ENCODE measurements at places on chromosomes 6 and 20.

DNA sequence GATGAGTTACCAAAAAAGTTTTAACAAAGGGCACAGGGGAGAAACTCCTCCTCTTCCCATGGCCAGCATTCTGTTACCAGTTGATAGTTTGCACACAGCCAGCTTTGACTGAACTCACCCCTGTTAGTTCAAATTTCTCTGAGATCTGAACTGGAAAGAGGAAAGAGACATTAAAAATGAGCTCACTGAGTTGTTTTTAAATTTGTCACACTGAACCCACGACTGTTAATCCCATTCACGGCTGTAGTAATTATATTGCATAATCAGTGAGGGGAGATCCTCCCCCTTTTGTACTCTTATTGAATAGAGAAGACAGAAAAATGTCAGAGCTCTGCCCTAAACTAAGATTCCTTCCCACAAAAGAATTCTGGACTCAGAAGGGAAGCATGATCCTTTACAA is 17.5 kb upstream of the DSP start:
- no peak for DNase-seq

DNA sequence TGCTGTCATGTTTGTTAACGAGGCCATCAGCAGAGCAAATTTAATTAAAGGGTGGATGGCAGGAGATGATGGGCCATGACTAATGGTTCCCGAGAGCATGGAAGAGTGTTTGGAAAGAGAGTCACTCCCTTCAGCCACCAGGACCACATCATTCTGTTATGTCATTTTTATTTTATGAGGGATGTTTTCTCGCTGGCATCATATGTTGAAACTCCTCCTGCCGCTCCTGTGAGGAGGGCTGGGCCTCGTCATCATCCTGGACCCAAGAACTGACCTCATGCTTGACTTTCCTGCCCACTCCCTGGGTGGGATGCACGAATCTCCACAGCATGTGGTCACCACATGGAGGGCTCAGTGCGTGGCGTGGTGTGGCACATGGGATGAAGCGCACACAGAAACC is 86.4 kb upstream of the FRMD1 start:
- no peak for DNase-seq

- no peak for DNase-seq
Measured at GRCh38 chr6:168989421-168989820, 264.2 kb downstream of the THBS2 start.

GRCh38 chr20:19003366-19004336 is 190.1 kb downstream of the SCP2D1 start:
- no peak for DNase-seq

DNA sequence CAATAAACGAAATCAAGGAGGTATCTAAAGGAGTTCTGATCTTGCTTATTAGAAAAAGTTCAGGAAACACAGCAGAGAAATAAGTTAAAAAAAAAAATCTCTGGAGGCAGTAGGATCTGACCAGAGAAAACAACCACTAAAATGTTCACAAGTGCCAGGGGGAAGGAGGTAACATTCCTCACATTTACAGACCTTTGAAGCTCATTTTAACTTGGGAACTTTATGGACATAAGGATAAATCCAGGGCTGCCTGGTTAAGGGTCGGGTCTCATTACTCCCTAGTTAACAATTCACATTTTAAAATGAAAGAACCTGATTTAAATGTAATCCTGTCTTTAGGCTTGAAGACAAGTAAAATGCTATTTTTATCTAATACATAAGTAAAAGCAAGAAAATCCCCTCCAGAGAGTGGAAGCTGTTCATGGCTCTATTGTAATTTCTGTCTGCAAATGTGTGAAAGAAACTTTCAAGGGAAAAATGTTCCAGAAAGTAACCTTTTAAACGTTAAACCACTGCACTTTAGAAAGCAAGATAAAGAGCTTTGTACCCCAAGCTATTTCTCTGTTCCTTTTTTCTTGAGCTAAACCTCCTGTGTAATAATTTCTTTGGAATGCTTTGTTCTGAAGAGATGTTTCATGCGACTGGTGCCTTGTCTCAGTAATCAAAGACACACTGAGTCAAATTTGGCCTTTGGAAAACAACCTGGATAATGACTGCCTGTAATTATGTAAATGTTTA is 38.2 kb downstream of the MYLIP start:
- DNase-seq, result no peak

DNA sequence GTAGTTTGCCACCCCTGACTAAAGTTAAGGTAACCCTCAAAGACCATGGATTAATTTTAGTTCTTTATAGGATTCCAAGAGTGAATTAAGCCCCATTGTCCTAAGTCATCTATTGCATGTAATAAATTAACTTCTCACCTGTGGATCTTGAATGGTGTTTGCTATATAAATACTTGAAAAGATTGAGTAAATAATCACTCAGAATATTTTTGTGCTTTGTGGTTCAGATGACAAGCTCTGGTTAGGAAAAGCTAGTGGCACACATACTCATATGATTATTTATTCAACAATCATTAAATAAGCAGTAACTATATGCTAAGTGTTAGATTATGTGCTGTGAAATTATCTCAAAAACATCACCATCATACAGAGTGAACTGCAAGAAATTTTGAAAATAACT is 203.2 kb downstream of the OGFRL1 start:
- no peak for DNase-seq

DNA sequence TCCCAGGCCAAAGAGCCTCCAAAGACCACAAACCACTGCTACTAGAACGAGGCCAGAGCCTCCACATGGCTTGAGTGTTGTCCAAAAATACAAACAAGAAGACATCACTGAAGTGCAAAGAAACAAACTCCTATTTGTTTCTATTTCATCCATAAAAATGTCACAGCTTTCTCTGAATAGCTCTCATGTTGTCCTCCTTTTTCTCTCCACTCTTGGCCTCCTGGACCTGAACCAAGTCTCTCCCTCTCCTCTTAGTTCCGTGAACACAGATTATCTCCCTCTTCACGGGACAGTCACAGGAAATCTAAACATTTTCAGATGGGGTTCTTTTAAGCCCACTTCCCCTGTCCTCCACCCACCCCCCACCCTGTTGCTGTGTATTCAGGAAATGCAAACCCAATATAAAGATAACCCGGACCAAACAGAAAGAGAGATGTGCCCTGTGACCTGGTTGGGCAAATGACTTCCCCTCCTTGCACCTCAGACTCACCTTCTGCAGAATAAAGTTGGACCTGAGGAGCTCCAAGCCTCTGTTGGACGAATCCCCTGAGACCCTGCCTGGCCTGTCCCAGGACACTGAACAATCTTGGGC is 75.8 kb upstream of the MRPS10 start:
- DNase-seq, result no peak

GRCh38 chr6:135291288-135292076 is 110.4 kb downstream of the MYB start:
- no peak for DNase-seq

DNA sequence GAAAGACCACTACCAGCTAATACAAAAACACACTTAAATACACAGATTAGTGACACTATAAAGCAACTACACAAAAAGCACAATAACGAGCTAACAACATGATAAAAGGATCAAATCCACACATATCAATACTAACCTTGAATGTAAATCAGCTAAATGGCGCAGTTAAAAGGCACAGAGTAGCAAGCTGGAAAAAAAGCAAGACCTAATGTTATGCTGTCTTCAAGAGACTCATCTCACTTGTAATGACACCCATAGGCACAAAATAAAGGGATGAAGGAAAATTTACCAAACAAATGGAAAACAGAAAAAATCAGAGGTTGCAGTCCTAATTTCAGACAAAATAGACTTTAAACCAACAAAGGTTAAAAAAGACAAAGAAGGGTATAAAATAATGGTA is 86.3 kb downstream of the NUS1 start:
- DNase-seq, result no peak

DNA sequence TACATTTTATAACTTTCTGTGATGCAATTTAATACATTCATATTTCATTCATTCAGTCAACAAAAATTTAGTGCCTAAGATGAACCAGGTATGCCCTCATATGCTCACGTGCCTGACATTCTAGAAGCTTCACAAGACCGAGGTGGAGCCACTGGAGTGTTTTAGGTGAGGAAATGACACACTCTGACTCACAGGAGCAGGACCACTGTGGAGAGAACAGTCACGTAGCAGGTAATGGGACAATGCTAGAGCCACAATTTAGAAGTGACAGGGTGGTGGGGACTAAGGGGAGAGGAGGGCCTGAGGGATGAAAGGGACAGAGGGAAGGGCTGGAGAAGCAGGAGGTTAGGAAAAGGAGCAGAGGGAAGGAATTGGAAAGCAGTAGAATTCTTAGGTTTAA is 17.6 kb upstream of the HLA-A start:
- no peak for DNase-seq

DNA sequence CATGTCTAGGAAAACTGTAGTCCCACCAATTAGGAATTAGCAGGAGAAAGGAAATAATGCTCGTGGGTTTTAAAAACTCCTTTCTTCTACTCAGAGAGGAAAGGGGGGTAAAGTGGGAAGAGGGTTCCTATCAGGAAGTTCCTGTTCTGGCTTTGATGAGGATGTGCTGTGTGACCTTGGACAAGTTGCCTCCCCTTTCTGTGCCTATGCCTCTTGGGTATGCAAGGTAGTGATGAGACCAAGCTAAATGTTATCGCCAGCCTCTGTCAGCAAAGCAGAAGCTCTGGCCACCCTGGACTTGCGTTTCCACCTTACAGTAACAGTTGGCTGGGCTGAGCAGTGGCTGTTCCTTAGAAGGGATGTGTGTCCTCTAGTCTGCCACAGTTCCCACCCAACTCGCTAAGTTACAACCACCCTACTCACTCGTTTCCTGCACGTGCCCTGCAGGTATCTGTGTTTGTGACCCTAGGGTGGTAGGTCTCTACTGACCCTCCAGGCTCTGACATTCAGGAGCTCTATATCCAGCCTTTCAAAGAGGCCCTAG is 110.0 kb downstream of the PREX1 start:
- no peak for DNase-seq

DNA sequence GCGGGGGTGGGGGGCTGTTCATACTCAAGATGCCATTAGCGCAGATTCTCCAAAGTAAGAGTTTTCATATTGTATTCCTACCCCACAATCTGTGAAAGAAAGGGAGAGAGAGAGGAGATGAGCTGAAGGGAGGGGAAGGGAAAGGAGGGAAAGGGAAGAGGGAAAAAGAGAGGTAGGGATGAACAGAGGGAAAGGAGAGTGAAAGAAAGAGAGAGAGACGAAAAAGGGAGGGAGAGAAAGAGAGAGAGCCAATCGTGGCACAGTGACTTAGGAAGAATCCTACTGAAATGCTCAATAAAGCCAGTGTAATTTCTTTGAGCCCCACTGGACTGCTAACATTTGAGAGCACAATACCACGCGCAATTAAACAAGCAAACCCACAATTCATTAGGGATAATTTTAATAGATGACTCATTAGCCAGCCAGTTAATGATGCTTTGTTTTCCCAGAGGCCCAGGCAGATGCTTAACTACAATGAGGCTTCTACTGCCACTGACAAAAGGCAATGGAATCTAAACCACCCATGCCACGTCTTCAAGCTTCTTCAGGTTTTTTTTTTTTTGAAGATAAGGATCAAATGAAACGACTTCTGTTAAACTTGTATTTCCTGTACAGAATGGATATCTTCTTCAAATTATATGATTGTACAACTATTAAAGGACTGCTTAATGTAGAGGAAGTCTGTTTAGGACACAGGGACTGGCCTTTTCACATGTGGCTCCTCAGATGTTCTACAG is 306.8 kb downstream of the FOXC1 start:
- DNase-seq, result no peak

GRCh38 chr6:157873735-157874344 is 50.8 kb downstream of the SNX9 start:
- no peak for DNase-seq

DNA sequence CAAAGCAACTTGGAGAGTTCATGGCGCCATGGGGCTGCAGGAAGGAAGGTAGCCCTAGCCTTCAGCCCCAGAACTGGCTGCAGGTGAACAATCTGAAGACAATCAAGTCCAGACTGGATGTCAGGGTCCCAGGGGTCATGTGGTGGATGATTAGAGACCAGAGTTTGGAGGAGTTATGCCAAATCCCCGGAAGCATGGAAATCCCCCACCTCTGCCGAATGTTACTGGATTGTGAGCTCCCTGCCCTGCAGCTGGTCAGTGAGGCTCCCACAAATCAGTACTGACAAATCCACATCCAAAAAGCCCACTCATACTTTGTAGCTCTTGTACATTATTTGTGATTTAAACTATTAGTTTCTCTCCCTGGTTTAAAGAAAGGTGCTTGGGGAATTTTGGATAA is 21.3 kb upstream of the CD93 start:
- no peak for DNase-seq

DNA sequence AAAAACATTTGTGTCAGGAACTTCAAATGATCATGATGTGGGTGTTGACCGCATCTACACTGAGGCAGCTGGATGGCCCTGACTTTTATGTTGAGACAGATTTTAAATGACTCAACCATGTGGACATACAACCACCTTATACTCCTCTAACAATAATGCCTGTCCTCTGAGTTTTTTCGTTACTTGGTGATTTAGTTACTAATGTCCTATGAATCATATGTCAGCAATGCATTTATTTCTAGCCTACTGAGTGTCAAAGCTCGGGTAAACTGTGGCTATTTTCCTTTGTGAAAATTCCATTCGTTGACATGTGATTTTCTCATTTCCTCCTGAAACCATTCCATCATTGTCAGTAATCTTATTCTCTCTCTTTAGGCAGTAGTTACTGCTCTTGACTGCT is 38.9 kb upstream of the NKX2-4 start:
- no peak for DNase-seq

- no peak for DNase-seq
Measured at GRCh38 chr6:6590530-6590929, 2.0 kb downstream of the LY86 start.

DNA sequence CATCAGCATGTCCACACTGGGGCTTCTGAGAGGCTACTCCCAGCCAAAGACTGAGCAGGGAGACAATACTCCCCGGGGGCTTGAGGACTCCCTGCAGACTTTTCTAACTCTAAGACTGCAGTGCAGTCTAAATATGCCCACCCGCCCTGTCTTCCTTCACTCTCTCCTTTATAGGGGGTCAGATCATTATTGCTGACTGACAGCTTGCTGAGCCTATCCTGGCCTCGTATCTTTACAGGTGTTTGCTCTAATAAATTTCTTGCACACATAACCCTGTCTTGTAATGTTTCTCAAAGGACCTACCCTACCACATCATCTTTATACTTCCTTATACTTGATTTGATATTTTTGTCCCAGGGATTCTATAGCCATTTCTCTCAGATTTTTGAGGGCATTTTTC is 39.4 kb upstream of the MOCS1 start:
- DNase-seq, result no peak

GRCh38 chr6:107075951-107076381 is 39.3 kb downstream of the BEND3 start:
- no peak for DNase-seq

DNA sequence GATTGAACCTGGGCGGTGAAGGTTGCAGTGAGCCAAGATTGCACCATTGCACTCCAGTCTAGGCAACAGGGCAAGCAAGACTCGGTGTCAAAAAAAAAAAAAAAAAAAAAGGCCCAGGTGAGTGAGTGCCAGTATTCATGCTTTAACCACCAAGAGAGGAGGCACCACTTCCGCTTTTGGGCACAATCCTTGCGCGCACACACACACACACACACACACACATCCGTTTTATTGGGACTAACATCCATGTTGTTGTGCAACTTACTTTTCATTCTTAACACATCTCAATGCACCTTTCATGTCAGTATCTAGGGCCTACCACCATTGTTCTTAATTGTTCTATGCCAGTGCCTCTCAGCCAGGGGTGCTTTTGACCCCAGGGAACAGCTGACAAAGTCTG is 263.0 kb downstream of the CDC5L start:
- DNase-seq, result no peak
